LoVo (cell line): ENCODE measurements at places on chromosomes 12 and 14.

- DNase-seq, result no peak
These were observed 219.3 kb upstream of the FLRT2 start for GRCh38 chr14:85310491-85311272.

- DNase-seq, result no peak
These were observed 2.2 kb upstream of the MARS1 start for GRCh38 chr12:57485695-57486094.

- no peak for DNase-seq
These were observed 74.6 kb downstream of the RERG start for GRCh38 chr12:15146585-15146984.

- DNase-seq, result peak; percentile 49
These were observed 22.4 kb upstream of the GPR33 start for GRCh38 chr14:31510222-31510621.

DNA sequence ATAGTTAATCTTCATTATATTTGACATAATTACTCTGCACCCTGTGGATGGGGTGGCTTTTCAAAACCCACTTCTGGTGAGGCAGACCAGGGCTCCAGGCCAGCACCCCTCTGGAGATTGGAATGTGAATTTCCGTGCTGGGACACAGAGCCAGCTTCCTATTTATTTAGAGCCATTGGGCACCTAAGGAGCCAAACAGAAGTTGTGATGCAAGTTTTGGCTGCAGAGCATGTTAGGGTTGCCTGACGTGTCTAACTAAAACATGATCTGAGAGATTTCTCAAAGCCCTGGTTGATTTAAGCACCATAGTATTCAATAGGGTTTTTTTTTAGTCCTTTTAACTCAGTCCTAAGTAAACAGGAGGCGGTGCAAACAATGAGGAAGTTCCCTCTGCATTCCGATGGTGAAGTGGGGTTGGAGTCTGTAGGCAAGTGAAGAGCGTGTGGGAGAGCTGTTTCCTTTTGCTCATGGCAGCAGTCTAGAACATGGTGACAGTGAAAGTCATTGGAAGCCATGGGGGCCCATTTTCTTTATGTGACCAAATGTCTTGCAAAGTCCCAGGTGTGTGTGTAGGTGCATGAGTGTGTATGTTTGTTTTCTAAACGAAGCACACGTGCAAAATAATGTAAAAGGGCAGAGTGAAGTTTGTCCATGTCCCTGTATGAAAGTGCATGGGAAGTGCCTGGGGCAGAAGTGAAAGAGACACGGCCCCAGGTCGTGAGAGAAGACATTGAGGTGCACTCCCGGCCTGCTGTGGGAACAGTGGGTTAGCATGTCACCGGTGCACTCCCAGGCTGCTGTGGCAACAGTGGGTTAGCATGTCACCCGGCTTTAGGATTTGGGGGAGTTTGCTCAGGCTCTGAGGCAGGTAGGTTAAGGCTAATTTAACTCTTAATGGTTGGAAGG, 117.7 kb downstream of the PRKCH start:
- peak; percentile 73 for DNase-seq

GRCh38 chr14:80378084-80378690, 166.9 kb upstream of the DIO2 start:
- no peak for DNase-seq

DNA sequence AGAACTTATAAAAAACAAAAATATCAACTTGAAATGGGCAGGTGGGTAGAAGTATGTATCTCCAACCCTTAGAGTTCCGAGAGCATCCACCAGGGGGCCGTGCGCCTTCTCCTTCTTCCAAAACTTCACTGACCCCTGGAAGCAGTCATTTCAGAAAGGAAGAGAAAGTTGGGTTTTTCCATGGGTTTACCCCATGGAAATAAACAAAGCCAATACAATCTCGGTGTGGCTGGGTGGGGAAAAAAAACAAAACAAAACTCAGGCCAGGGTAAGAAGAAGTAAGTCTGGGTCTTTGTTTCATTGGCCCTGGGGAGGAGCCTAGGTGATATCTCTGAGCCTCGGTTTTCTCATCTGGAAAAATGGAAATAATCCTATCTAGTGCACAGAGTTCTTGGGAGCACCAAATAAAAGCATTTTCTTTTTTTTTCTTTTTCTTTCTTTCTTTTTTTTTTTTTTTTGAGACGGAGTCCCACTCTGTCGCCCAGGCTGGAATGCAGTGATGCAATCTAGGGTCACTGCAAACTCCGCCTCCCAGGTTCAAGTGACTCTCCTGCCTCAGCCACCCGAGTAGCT, 33.6 kb upstream of the HNF1A start:
- DNase-seq, result peak; percentile 80

GRCh38 chr12:39205969-39206368, 237.0 kb downstream of the KIF21A start:
- no peak for DNase-seq

DNA sequence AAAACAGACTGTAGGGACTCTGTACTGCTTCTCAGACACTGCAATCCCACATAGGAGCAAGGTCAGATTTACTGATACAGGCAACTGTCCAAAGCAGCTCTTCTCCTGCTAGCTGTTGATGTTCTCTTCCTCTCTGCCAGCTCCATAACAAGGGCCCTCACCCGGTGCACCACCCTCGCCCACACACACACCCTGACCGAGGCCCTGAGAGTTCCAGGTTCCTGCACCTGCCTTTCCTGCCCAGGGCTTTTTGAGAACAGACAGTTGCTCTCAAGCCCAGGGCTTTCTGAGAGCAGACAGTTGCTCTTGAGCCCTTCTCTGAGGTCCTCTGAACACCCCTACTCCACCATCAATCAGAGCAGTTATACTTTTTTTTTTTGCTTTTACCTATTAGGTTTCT, 233.8 kb upstream of the GARIN6 start:
- no peak for DNase-seq

GRCh38 chr12:106446419-106447092, 89.0 kb downstream of the POLR3B start:
- DNase-seq, result no peak

DNA sequence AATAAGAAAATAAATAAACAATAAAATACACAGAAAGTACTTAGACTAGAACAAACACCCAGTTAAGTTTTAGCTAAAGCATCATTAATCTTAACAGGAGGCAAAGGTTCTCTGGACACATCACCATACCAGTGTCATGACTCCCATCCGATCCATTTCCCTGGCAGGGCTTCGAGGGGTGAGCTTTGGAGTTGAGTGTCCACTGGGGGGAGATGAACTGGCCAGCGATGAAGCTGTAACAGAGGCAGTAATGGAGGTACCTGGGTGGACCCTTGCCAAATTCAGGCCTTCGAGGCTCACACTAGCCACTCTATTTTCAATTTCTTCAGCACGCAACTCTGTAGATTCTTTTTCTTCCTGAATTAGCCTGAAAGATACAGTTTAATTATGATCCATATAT, 269.5 kb downstream of the ACSS3 start:
- no peak for DNase-seq

DNA sequence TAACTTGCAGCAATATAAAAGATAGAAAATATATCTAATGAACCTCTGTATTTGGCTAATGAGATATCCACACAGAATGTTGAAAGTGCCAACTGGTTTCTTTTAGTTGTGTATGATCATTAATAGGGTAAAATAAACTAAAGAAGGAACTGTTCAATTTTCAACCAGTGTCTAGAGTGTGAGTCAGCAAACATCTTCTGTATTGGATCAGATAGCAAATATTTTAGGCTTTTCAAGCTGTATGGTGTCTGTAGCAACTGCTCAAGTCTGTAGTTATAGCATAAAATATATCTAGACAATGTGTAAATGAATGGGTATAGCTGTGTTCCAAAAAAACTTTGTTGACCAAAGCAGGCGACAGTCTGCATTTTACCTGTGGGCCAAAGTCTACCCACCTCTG, 23.5 kb upstream of the NOVA1 start:
- no peak for DNase-seq

DNA sequence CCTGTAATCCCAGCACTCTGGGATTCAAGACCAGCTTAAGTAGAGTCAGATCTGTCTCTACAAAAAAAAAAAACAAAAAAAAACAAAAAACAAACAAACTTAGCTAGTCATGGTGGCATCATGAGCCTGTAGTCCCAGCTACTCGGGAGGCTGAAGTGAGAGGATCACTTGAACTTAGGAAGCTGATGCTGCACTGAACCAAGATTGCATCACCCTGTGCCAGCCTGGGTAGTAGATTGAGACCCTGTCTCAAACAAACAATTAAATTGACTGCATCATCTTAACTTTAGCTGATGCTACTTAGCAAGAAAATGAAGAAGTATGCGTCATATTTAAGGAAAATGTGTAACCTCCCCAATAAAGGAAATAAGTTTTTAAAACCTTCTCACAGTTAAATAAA, 136.6 kb upstream of the ATXN7L3B start:
- no peak for DNase-seq

- no peak for DNase-seq
These were observed 17.1 kb upstream of the TSPAN11 start for GRCh38 chr12:30909349-30910037.

- DNase-seq, result no peak
These were observed 3.5 kb upstream of the CEP128 start for GRCh38 chr14:80944861-80945617.

DNA sequence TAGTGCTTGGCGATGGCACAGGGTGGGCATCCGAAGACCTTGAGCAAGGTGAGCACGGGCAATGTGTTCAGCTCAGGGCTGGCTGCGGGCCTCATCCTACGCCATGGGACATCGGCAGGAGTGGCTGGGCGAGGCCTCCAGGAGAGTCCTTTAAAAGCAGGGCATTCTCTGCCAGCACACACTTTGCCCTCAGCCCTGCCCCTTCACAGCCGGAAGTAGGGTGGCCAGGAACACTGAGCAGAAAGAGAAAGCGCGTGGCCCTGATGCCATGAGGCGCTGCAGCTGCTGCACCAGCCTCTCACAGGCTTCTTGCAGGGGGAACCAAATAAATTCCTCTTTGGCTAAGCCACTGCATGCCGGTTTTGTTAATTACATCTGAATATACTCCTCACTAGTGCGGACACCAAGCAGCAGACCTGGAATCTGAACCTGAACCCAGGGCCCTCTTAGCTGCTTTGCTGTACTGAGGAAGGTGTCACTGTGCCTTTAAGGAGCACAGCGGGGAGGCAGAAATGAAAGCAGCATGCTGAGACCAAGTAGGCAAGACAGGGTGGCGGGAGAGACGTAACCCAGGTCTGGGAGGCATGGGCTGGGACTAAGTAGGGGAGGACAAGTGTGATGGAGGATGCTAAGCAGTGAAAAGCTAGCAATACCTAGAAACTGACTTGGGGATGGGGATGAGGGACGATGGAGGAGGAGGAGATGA, 155.2 kb downstream of the TTC7B start:
- peak; percentile 31 for DNase-seq
